ENCODE measurements at places on chromosomes 2 and 18. TPM values are rescaled to one million over a fixed set of nuclear protein-coding genes. Genes with fewer than 3 reads are reported as not detected.

GRCh38 chr2:23118313-23118712 is 266.7 kb upstream of the KLHL29 start:
- no peak for DNase-seq

GRCh38 chr2:108630567-108631405 is 88.5 kb upstream of the RANBP2 start:
- no peak for DNase-seq

- DNase-seq, result no peak
Observed at GRCh38 chr2:180463608-180464007, 456.5 kb upstream of the CWC22 start.

DNA sequence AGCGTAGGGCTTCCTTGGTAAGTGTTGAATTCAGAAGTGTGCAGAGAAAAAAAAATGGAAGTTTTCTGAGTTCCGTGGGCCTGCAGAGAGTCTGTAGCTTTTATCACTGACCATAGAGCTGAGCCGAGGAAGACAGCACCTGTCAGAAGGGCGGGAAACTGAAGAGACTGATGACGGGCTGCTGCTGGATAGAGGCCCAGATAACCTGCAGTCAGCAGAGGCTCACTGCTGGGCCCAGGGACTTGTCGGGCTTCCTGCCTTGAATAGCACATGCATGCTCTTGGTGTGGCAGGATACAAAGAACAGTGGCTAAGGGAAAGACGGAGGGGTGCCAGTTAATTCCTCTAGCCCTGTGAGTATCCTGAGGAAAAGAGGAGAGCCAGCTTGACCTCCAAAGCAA is 166.4 kb downstream of the MGAT5 start:
- no peak for DNase-seq

GRCh38 chr2:185628985-185629384 is 109.6 kb upstream of the FSIP2 start:
- DNase-seq, result peak; percentile 36

- no peak for DNase-seq
Observed at GRCh38 chr18:63263444-63263843, 56.1 kb downstream of the BCL2 start.

GRCh38 chr18:46542545-46542944 is 114.5 kb downstream of the LOXHD1 start:
- DNase-seq, result no peak

The DPP10 gene
- total RNA-seq, result 0.64 TPM

The PLCL1 gene
- total RNA-seq, result 0.31 TPM

The ASB3 gene
- total RNA-seq, result 24.8 TPM

The CNGA3 gene
- total RNA-seq, result not detected

Measured in H4 (cell line).